ENCODE measurements at places on chromosomes 2 and 18.

- peak; percentile 65 for DNase-seq
Measured at GRCh38 chr18:45505497-45506206, 109.6 kb upstream of the SLC14A2 start.

- no peak for DNase-seq
Measured at GRCh38 chr2:20071397-20072383, 20.3 kb upstream of the LAPTM4A start.

- no peak for DNase-seq
Measured at GRCh38 chr2:186099826-186100225, 361.2 kb downstream of the FSIP2 start.

- no peak for DNase-seq
Measured at GRCh38 chr18:77023102-77023782, 109.3 kb downstream of the MBP start.

DNA sequence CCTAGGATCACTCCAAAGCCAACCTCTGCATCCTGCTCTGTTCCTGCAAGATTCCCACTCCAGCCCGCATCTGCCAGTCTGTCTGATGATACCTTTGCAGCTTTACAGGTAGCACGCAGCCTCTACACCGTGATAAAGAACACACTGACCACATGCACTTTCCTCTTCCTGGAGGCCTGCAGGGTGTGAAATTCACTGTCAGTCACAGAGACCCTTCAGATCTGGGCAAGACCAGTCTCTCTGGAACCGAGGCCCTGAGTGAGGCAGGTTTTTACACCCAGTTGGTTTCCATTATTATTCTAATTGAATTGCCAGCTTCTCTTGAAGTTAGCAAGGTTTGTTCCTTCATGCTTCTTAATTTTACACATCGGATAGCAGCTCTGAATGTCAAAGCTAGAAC is 30.5 kb upstream of the TWIST2 start:
- no peak for DNase-seq

DNA sequence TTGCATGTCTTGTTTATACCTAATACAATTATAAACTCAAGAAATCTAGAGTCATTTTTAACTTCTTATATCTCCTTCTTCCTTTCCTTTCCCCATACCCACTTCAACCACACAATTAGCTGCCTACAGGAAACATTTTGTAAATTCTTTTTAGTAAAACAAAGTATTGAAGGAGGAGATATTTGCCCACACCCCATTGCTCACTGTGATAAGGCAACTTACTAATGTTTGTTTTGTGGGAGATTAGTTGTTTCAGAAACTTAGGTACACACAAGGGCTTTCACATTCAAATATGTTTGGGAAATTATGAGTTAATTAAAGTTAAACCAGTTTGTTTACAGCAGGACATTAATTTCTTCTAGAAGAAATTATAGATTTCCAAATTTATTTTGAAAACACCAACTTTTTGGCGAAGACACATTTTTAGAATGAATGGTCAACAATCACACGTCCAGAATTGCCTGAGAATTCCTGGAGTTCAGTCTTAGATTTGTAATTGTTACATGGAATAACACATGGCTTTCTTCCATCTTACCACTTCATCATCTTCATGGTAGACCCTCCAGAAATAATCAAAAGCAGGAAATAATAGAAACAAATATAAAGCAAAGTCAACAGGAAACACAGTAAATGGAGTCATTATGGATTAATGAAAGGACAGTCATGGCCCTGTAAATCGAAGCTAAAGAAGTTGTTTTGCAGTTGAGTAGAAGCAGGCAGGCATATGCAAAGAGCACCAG is 62.5 kb upstream of the RAB27B start:
- DNase-seq: no peak

- DNase-seq: no peak
Measured at GRCh38 chr18:74498712-74499627, 2.8 kb downstream of the CNDP2 start.

DNA sequence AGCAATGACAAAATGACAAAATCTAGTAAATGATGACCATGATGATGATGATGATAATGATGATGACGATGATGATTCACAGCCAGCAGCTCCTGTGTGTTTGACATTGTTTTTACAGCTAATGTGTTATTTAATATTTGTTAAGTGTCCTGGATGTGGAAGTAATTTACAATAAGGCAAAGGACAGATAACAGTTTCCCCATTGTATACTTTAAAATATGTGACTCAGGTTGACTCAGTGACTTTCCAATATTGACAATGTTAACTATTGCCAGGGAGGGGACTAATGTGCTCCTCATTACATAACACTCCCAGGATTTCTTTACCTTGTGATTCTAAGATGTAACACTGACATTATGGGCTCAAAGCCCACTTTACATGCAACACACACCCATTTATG is 602.2 kb downstream of the FBXO15 start:
- DNase-seq: no peak

DNA sequence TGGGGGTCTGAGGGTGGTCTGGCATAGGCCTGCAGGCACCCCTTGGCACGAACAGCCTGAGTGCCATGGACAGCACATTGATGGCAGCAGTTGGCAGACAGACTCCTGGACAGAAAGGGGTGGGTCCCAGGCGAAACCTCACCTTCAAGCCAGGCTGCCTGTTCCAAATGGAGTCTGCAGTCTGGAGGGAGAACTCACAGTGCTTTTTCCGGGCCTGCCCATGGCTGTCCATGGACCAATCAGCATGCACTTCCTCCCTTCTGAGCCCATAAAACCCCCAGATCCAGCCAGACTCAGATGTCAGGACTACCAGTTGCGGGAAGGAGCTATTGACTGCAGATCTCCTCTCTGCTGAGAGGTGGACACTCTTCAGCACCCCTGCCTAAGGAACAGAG is 694.6 kb upstream of the ACVR2A start:
- DNase-seq: no peak
